ENCODE measurements at places on chromosomes 6 and 20. TPM values are rescaled to one million over a fixed set of nuclear protein-coding genes. Genes with fewer than 3 reads are reported as not detected.

The CRISP3 gene
- total RNA-seq: 0.22 TPM

DNA sequence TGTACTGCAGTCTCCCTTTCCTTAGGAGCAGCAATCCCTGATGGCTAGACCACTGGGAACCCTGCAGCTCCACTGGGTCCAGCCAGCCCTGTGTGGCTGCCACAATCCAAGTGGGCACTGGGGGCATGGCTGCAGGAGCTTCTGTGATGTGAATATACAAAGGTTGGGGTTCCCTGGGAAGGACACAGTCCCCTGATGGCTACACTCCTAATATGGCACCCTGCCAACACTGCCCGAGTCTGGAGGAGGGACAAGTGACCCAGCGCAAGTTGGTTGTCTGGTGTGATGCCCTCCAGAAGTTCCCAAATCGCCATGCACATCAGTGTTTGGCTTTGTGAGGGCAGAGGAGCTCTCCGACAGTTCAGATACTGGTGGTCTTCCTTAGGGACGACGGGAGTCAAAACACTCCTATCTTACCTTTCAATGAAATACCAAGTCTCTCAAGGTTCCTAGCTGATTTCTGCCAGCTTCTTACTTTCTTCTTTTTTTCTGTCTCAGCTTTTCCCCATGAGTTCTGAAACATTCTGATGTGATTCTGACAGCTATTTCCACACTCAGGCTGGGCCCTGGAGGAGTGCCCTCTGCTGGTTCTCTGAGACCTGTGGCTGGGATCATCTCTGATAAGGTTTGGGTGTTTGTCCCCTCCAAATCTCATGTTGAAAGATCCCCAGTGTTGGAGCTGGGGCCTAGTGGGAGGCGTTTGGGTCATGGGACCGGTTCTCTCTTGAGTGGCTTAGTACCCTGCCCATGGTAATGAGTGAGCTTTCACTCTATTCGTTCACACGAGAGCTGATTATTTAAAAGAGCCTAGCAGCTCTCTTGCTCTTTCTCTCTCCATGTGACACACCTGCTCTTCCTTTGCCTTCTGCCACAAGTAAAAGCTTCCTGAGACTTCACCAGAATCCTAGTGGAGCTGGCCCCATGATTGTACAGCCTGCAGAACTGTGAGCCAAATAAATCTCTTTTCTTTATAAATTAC lies 15.5 kb upstream of the ZFP57 start:
- DNase-seq: no peak

GRCh38 chr20:61948586-61949362 lies 116.9 kb downstream of the TAF4 start:
- DNase-seq: no peak

GRCh38 chr20:44180814-44181213 lies 6.2 kb downstream of the JPH2 start:
- no peak for DNase-seq

DNA sequence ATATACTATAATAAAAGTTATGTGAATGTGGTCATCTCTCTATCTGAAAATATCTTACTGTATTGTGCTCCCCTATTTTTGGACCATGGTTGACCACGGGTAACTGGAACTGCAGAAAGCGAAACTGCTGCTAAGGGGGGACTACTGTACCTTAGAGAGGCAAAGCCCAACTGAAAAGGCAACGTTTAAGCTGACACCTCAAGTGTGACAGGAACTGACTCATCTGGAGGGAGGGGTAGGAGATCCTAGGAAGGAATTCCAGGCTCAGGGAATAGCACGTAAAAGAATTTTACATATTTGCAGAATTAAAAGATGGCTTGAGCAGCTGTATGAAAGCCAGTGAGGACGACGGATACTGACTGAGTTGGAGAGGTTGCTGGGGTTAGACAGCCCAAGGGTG lies 34.8 kb downstream of the ELOVL2 start:
- DNase-seq: no peak
